ENCODE measurements at places on chromosomes 13 and 19.

GRCh38 chr19:4199699-4200293 lies 17.3 kb downstream of the ANKRD24 start:
- no peak for DNase-seq

DNA sequence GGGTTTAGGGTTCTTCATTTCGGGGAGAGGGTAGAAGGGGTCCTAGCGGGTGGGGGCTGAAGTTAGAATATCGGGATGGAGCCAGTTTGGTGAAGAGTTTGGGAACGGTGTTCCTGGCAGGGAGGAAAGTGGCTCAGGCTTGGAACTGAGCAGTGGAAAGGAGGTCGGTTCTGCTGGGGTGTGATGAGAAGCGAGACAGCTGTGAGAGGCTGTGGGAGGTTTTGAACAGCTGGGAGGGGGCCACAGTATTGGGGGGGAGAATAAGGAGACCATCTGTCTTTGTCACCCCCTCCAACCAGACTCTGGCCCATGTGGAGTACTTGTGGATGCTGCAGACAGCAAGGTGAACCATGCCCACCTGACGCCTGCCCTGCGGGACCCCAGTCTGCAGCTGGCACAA lies 1.0 kb upstream of the TM6SF2 start:
- DNase-seq: no peak

DNA sequence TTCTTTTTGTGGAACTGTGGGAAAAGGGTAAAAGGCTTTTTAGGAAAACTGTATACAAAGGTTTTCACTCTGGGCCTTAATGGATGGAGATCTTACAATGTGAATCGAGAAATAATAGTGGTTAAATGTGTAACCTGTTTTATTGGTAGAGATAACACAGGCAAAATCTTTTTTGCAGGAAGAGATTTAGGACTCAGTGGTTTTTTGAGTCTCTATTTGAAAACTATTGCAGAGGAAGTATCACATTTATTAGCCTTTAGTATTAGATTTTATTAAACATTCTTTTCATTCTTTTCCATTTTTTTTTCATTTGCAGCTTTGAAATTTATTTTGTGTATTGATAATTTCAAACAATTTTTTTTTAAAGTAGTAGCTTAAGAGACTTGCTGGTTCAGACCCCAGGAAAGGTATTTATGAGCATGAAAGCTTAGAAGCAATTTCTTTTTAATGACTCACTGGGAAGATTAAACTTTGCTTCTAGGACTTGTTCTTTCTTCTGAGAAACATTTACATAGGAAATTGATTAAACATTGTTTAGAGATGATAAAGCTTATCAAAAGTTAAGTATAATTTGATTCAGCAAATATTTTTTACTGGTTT lies 10.5 kb downstream of the KLF5 start:
- DNase-seq: no peak

DNA sequence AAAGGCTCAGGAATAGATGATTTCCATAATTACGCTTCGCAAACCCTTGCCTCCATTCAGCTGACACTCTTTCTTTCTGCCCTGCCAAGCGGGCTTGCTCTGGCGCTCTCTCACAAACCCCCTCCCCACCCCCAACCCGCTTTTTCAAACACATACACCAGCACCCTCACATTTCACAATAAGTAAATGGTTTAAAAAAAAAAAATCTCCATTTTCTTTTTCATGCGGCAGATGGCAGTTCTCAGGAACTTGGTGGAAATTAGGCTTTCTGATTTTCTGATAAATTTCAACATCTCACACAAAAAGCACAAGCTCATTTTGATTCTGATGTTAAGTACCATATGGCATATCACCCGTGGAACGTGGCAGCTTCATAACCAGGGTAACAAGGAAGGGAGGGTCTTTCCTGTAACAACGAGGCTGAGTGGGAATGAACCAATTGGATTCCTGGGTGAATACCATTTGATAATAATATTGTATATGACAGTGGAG lies 43.8 kb downstream of the C13orf42 start:
- no peak for DNase-seq

DNA sequence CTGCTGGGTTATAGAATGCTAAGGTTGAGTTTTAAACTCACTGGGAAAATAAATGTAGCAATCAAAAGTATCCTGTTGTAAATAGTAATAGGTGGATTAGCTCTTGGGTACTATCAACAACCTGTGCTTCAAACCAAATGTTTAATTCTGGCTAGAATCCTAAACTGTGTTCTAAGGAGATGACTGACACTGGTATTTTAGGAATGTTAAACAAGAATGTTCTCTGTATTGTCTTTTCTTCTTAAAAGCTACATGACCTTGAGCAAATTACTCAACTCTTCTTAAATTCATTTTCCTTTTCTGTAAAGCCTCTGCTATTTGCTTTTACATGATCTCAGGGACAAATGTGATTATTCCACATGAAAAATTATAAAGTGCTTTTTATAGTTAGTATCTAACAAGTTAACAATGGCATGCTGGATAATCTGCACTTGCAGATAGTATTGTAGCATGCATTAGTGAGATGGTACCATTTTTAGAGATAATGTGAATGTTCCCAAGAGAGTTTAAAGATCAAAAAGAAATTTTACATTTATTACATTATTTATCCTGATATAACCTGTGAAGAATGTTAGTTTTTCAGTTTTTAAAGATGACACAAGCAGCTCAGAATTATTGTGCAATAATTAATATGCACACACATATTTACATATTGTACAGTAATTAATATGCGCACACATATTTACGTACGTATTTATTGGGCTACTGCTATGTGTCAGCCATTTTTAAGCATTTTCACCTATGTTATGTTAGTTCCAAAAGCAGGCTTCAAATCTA lies 13.6 kb upstream of the EPSTI1 start:
- DNase-seq: no peak

- DNase-seq: no peak
Measured at GRCh38 chr13:111253365-111253872, 67.0 kb upstream of the TEX29 start.

DNA sequence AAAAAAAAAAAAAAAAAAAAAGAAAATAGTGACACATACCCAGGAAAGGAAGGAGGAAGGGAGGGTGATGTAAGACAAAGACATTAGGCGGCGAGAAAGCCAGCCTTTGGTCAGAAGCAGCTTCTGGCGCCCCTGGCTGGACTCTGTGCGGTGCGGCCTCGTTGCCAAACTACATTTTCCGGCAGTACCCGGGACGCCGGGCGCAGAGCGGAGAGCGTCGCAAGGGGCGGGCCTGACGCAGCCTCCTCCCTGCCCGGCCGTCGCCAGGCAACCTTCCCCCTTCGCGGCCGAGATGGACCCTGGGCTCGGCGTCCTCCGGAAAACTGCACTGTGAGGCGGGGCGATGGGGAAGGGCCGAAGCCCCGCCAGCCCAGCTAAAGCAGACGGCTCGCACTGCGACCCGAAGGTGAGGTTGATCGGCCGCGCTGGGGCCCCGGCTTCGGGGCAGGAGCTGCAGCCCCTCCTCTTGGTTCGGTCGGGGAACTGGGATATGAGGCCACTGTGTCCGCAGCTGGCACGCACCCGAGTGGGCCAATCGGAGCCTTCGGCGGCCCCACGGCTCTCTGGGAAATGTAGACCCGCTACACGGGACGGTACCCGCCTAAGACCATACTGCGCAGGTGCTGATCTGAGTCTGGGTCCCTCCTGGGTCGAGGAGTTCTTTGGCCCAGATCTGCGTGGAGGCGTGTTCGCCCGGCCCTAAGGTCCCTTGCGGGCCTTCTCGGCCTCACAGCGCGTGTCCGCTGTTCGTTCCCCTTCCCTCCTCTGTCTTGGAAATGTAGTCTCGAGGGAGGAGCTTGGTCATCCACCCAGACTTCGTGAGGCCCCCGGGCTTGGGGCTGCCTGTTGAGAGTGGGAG lies 2.3 kb upstream of the MZF1 start:
- DNase-seq: no peak

DNA sequence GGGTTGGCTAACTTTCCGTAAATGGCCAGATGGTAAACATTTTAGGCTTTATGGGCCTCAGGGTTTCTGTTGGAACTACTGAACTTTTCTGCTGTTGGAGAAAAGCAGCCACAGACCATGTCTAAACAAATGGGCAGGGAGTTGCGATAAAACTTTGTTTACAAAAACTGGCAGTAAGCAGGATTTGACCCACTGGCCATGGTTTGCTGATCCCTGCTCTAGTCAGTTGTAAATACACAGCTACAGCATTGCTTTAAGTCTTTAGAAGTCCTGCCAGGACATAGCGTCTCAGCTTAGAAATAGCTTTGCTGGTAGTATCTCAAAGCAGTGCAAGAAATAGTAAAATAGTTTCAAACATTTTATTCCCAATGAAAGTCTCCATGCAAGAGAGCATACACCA lies 88.4 kb downstream of the NALCN start:
- DNase-seq: no peak

DNA sequence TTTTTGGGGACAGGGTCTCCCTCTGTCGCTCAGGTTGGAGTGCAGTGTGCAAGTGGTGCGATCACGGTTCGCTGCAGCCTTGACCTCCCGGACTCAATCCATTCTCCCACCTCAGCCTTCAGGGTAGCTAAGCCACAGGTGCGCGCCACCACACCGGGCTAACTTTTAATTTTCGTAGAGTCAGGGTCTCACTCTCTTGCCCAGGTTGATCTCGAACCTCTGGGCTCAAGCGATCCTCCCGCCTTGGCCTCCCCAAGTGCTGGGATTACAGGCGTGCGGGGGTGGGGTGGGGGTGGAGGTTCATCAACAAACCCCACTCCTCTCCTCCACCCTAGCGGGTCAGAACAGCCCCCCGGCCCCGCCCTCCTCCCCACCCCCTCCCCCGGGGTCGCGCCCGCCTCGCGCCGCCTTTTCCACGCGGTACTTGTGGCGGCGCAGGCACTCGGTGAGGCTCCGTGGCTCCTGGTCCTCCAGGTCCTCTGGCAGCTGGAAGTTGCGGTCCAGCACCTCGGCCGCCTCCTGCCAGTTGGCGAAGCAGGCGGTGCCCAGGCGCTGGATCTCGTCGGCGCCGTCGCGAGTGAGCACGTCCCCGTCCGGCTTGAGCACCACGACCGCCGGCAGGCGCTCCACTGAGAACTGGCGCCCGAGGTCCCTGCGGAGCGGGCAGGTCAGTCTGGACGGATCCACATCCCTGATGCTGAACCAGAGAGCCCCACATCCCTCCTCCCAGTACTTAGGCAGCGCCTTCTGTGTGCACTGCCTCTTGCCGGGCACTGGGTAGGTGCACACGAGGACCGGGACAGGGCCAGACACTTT lies 5.2 kb downstream of the NXNL1 start:
- DNase-seq: no peak

- DNase-seq: no peak
Measured at GRCh38 chr13:28820099-28821051, at the start of gene MTUS2. Gene MTUS2, plus strand, starts transcription at chr13:28820339.

DNA sequence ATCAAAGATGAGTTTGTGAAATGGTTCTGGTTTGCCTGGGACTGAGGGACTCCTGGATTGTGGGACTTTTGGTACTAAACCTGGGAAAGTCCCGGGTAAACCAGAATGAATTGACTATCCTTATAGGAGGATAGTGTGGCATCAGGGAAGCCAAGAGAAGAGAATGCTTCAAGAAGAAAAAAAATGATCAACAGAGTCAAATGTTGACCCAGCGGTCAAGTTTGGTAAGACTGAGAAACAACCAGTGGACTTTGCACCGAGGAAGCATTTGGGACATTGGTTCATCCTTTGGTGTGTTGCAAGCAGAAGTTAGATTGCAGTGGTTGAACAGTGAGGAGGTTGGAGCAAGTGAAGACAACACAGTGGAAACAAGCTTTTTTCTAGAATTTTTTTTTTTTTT lies 33.5 kb downstream of the CLEC17A start:
- DNase-seq: no peak

DNA sequence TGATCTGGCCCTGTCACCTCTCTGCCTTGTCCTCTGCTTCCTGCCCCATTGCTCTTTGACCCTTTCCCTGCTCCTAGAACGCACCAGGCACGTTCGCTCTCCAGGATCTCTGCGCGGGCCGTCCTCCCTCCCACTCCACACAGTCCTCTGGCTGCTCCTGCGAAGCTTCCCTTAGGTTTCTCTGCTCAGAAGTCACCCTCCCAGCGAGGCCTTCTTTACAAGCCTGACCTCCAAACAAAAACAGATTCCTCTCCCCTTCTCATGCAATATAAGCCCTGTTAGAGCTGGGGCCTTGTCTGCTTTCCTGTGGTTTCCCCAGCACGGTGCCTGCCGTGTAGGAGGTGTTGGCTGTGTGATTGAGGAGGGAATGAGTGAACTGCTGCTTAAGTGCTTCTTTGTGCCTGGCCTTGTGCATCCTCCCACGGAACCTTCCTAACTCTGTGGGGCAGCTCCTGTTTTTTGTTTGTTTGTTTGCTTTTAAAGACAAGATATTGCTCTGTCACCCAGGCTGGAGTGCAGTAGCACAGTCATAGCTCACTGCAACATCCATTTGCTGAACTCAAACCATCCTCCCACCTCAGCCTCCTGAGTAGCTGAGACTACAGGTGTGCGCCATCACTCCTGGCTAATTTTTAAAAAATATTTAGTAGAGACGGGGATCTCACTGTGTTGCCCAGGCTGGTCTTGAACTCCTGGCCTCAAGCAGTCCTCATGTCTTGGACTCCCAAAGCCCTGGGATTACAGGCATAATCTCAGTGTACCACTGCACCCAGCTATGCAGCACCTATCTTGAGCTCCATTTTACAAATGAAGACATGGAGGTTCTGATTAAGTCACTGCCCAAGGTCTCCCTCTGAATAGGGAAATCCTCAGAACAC lies 82.0 kb downstream of the SIPA1L3 start:
- no peak for DNase-seq

DNA sequence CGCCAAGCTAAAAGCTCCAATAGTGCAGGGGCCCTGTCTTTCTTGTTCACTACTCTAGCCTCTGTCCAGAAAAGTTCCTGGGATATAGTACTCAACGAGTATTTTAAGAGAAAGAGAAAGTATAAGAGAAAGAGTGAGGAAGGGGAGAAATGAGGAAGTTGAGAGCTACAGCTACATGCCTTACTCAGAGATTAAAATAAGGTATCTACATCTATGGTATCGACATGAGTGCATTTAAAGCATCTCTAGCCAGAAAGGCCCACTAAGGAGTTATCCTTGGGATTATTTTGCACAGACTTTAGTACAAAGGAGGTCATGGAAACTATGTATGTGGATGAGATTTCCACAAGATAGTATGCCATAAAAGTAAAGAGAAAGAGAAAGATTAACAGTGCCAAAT lies 28.5 kb downstream of the MYCBP2 start:
- no peak for DNase-seq

DNA sequence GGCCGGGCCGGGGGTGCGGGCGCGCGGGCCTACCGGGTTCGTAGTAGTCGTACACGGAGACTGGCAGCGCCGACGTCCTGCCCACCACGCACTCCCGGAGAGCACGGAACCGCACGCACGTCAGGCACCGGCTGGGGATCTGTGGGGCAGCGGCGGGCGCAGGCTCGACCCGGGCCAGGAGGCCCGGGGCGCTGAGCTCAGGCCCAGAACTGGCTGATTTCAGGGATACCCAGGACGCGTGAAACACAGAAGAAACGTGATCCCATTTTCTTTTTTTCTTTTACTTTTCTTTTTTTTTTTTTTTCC lies 9.0 kb downstream of the F2RL3 start:
- DNase-seq: no peak

Measured in bone marrow (tissue), 2 donors.